Muscle of leg (tissue), 16 donors: ENCODE measurements at places on chromosomes 5 and 9.

GRCh38 chr5:2091921-2092320 lies 209.2 kb upstream of the IRX4 start:
- no peak for DNase-seq

DNA sequence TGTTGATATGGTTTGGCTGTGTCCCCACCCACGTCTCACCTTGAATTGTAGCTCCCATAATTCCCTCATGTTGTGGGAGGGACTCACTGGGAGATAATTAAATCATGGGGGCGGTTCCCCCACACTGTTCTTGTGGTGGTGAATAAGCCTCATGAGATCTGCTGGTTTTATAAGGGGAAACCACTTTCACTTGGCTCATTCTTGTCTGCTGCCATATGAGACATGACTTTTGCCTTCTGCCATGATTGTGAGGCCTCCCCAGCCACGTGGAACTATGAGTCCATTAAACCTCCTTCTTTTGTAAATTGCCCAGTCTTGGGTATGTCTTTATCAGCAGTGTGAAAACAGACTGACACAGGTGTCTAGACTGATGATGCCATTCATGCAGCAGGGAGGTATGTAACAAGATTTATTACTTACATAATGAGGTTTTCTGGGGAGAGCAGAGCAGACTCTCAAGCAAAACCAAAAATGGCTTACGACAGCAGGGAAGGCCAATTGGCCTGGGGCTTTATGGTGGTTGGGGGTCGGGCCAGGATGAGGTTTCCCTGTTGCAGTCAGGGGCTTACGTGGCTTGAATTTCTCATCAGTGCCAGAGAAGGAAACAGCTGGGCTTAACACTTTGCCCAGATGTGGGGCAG lies 9.5 kb upstream of the COMMD10 start:
- no peak for DNase-seq

DNA sequence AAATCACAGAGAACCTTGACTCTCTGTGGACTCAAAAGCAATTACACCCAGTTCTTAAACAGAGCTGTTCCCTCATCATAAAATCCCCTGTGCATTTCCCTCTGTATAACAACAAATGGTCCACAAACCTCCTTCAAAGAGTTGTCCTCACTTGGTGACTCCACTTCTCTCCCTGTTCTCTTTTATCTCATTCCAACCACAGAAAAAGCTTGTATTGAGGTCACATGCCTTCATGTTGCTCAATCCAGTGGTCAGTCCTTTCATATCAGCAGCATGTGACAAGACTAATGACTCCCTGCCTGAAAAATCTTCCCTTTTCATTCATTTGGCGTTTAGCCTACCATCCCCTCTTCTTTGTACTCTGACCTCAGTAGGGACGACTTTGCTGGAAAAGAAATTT lies 158.0 kb downstream of the DEPDC1B start:
- DNase-seq: peak; percentile 52

DNA sequence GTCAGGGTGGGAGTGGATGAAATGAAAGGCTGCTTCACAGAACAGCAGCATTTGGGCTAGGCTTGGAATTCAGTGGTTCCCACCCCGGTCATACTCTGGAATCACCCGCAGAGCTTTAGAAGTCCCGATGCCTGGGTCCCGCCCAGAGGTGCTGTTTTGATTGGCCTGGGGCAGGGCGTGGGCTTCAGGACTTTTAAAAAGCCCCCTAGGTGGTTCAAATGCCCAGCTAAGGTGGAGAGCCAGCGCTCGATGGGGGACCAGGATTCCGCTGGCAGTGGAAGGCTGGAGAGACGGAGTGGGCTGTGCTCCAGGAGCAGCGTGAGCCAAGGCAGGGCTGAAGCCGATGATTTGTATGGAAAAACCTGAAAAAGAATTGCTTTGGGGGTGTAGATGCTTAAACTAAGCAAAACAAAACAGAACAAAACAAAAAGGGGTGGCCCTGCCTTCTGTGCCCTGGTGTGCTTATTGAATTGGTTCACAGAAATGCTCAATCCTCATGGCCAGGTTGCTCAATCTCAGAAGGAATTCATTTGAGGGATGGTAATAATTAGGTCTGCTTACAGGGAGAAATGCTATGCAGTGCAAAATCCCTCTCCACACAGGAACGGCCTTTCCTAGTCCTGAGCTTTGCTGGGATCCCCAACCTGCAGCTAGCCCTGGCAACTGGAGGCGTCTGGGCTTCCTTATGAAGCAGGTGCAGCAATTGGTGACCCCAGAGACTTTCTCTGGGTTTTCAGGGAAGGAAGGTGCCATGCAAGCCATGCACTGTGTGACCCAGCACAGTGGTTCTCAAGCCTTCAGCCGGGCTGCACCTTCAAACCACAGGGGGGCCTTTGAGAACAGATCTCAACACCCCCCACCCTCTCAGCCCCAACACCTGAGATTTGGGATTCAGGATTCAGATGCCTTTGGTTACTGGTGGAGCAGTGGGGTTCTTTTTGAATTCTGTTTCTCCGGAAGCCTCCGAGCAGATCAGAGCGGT lies 174.0 kb upstream of the ZNF618 start:
- peak; percentile 42 for DNase-seq

DNA sequence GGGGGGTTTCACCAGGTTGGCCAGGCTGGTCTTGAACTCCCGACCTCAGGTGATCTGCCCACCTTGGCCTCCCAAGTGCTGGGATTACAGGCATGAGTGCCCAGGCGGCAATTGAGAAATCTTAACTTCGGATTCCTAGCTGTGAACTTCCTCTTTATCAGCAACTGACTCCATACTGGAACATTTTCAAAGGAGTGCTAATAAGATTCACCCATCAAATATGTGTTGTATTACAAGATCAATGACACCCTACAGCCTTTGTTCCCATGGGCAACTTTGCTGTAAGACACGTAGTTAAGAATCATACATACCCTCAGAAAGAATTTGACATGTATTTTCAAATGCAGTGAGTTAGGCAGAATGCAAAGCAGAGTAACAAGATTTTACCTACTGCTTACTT lies 23.1 kb upstream of the ACOT12 start:
- DNase-seq: no peak

- DNase-seq: no peak
Measured at GRCh38 chr5:132821791-132822190, 8.7 kb downstream of the SHROOM1 start.

GRCh38 chr9:99167119-99167518 lies 54.6 kb downstream of the ALG2 start:
- DNase-seq: no peak

- no peak for DNase-seq
Measured at GRCh38 chr5:38187532-38187931, 70.8 kb upstream of the EGFLAM start.

DNA sequence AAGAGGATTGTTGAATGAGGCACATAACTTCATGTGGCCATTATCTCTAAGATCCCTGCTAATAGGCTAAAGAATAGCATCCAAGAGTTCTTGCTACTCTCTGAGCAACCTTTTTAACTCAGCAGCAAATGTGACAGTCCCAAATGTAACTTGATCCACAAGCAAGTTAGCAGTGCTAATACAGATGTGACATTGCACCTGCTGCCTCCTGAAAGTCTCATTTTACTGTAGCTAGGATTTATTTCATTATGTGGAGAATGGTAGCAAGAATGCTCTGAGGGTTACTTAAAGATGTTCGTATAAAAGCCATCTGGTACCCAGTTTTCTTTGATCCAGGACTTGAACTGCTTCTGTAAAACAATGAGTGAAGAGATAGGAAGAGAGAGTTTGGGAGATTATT lies 45.8 kb downstream of the CDH10 start:
- DNase-seq: no peak
